ENCODE measurements at places on chromosomes 1 and 21.

GRCh38 chr1:42732126-42732680, 7.8 kb downstream of the CLDN19 start:
- no peak for DNase-seq

DNA sequence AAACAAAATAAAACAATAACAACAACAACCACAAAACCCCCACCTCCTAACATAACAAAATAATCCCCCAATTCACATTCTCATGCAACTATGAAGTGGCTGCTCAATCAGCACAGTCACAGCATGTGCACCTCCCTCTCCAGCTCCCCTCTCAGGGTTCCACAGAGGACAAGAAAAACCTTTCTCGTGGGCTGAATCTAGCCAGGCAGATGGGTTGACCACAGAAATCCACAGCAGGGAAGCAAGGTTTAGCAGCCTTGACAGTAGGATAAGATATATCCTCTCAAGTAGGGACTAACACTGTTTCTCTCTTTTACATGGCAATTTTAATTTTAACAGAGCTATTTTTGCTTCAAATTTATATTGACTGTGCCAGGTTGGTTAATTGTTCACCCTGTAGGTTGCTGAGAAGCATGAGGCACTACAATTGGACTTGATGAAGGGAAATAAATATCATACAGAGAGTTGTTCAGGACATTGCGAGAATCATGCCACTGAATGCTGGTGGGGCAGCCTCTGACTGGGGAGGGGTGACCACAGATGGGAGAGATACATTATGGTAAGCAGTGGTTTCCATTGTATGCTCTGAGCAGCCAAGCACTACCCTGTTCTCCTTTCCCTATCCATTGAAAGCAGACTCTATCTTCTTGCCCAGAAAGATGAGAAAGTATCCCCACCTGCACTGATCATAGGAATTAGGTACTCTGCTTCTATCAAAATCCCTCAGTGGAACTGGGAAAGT, 535.1 kb downstream of the DPYD start:
- no peak for DNase-seq

- DNase-seq: no peak
Observed at GRCh38 chr1:219324171-219324570, 150.5 kb downstream of the LYPLAL1 start.

DNA sequence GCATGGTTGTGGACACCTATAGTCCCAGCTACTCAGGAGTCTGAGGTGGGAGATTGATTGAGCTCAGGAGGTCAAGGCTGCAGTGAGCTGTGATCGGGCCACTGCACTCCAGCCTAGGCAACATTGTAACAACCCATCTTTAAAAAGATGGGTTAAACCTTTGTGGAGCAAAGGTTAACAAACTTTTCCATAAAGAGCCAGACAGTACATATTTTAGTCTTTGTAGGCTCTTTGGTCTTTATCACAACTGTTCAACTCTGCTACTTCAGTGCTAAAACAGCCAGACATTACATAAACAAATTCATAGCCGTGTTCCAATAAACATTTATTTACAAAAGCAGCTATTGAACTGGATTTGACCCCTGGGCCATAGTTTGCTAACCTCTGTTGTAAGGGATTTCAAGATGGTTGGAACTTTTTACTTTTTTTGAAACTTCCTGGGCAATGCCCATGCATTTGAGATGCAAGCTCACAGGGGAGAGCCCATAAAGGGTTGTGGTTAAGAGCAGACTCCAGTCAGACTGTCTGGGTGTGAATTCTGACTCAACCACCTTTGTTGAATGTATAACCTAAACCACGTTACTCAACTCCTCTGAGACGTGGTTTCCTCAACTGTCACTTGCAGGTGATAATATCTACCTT, 10.8 kb downstream of the INAVA start:
- no peak for DNase-seq

DNA sequence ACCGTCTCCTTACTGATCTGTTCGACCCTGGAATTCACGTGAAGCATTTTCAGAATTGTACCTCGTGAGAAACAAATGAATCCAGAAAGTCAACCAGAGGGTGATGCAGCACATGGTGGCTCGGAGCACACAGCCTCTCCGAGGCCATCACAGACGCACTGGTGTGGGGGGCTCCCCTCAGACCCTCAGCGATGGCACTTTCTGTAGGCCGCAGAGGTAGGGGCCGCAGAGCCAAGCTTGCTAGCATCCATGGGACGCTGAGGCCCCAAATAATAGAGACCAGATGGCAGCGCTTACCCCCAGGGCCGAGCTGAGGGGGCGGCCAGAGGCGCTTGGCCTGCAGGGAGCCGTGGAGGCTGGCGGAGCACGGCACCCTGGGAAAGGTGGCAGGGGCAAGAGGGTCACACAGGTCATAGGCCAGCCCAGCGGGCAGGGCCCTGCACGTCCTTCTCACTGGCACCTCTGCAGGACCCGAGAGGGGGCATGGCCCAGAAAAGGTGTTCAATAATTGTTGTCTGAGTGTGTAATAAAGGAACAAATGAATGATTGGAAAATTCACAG, 28.1 kb upstream of the COL6A2 start:
- DNase-seq: peak; percentile 30

DNA sequence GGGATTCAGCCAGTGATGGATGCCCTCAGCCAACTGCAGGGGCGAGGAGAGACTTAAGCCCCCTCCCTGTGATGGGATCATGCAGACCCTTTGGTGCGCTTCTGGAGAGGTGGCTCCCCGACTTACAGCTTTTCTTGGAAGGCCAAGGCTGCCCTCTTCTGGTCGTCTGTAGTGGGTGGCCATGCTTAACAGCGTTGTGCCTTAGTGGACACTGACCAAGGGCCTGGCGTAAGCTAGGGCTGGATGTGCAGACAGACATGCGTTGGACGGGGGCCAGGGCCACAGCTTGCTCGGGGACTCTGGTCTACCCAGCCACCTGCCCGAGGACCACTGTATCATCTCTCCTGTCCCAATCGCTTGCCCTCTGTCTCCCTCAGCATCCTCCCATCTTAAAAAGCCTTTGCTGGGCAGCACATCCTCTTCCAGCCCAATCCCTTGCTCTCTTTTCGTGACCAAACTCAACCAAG, 5.5 kb downstream of the AZIN2 start:
- peak; percentile 82 for DNase-seq

DNA sequence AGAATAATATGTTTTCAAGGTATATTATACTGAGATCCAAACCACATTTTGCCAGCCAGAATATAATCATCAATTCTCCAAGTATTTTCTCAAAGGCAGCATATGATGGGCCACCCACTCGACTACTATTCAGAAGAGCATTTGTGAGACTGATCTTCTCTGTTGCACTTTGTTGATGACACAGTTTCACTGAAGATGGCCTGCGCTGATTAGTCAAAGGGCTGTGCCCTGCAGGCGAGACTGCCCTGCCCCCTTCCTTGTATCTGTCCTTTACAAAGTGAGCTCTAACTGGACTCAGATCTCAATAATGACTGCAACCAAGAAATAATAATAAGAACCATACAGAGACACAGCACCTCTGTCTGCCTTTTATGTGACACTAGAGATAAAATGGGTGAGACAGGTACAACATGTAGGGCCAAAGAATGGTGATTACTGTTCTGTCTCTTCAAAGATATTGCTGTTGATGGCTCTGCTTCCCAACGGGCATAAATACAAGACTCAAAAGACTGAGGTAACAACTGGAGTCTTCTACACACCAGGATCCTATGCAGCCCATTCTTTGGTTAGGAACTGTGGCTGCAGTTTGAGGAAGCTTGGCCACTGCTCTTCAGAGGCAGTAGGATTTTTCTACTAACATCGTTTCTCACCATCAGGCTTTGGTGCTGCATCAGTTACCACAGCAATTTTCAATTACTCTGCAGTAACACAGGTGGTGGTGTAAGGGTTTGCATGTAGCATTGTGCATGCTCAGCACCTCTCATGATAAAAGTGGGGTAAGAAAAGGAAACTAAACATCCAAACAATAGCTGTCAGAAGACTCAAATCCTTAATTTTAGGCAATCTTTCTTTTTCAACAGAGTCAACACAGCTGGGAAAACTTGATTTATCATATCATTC, 481.1 kb downstream of the PTBP2 start:
- DNase-seq: no peak

Data from left forelimb (tissue), 1 donor.